Thymus (tissue), 14 donors: ENCODE measurements at places on chromosomes 13 and 19.

- DNase-seq: no peak
Measured at GRCh38 chr13:113981194-113981605, 7.3 kb upstream of the C13orf46 start.

GRCh38 chr13:59997976-59998375, 165.8 kb downstream of the DIAPH3 start:
- no peak for DNase-seq

DNA sequence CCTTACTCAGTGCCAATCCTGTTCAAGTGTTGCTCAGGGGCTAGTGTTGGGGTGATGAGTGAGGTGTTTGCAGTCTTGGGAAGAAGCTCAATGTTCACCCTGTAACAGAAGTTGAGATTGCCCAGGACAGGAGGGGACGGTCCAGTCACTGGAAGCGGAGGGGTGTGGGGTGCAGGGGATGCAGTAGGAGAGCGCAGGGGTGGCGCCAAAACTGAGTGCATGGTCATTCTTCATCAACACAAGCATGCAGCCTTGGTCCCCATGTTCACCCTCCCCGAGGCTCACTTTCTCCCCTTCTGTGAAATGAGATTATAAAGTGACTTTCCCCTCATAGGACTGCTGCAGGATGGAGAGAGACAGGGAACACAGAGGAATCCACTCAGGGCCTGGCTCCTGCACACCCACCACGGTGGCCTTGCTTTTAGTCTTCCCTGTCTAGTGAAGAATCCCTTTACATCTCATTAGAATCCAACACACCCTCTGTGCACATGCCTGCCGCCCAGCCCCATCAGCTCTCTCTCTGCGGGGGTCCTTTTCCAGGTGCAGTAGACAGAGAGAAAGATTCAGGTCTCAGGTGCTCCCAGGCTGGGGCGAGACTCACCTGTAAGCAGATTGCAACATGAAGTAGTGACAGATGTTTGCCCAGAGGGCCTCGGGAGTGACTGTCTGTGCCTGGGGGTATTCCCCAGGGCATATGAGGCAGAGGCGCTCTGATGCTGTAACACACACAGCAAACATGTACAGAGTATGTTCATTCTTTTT, 93.2 kb downstream of the TSHZ3 start:
- DNase-seq: no peak

DNA sequence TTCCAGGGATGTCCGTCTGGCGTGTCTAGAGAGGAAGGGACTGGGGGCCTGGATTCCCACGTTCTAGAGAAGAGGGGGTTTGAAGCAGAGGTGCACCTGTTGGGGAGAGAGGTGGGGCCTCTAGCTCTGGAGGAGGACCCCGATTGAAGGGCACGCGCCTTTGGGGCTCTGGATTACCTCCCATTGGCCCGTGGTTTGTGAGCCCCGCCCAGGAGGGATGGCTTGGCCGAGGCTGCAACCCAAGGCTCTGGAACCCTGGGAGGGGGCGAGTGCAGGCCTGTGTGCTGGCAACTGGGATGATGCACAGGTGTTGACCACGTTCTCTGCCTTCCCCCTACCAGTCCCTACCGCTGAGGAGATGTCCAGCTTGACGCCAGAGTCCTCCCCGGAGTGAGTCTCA, 20.2 kb downstream of the TMEM150B start:
- DNase-seq: no peak

GRCh38 chr13:25225970-25226369, 53.9 kb upstream of the AMER2 start:
- DNase-seq: no peak

DNA sequence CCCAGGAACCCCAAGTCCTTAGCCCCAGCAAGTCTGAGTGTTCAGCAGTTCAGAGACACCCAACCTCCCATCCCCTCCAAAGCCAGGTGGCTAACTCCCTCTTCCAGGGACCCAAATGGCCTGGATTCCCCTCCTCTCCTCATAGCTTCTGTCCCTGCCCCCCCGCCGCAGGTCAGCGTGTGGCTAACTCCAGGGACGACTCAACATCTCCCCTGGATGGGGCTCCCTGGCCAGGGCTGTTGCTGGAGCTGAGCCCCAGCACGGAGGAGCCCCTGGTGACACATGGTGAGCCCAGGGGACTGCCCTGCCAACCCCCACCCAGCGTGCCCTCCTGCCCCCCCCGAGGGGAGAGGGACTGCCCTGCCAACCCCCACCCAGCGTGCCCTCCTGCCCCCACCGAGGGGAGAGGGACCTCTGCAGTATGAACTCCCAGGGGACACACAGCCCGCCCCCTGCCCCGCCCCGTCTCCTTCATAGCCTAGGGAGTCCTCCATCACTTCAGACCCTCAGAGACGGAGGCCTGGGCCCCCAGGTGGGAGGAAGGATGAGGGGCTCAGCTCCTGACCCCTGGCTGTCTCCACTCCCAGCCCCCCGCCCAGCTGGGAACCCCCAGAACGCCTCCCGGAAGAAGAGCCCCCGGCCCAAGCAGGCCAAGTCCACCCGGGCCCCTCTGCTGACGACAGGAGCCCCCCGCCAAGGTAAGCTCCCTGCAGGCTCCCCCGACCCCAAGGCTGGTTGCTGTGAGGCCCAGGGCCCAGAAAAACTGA, 1.7 kb downstream of the SSC5D start:
- DNase-seq: no peak

DNA sequence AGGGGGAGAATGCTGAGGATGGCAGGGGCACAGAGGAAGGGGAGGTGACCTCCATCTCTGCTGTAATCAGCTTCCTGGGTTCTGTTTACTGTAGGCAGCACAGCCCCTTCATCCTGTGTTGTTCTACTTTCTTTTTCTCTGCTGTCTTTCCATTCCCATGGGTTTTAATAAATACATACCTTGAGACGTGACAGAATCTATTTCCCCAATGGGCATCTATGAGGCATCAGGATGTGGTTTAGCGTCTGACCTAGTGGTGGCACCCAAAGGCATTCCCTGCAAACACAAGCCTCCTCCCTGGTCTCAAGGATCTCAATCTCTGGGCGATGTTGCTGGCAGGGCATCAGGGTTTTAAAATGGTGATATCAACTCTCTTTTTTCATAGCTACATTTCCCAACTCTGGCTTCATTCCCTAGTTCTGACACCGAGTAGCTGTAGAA, 60.8 kb downstream of the ALOX5AP start:
- DNase-seq: no peak

- no peak for DNase-seq
Measured at GRCh38 chr13:78040205-78040830, 121.7 kb upstream of the EDNRB start.
